Stimulated activated CD4-positive, alpha-beta T cell treated with anti-CD3 and anti-CD28 coated beads, TNF-alpha, amount 100 ng/mL, for 1 hour (primary cell): ENCODE measurements at places on chromosomes 4 and X.

GRCh38 chr4:8782135-8782534 is 89.5 kb downstream of the HMX1 start:
- no peak for DNase-seq

DNA sequence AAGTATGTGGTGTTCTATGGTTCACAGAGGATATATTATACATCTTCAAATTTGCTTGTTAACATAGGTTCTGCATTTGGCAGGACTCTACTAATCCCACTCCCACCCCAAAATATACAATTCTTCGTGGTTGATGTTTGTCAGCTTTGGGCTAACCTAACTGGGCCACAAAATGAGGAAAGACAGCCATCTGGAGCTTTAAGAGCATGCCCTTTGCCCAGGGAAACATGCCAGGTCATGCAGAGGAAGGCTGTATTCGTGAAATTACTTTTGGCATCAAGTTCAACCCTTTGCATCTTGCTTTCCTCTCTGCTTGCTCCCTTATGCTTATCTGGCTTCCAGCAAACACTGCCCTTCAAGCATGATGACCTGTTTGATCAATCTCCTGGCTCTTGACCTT is 46.8 kb upstream of the F9 start:
- no peak for DNase-seq

DNA sequence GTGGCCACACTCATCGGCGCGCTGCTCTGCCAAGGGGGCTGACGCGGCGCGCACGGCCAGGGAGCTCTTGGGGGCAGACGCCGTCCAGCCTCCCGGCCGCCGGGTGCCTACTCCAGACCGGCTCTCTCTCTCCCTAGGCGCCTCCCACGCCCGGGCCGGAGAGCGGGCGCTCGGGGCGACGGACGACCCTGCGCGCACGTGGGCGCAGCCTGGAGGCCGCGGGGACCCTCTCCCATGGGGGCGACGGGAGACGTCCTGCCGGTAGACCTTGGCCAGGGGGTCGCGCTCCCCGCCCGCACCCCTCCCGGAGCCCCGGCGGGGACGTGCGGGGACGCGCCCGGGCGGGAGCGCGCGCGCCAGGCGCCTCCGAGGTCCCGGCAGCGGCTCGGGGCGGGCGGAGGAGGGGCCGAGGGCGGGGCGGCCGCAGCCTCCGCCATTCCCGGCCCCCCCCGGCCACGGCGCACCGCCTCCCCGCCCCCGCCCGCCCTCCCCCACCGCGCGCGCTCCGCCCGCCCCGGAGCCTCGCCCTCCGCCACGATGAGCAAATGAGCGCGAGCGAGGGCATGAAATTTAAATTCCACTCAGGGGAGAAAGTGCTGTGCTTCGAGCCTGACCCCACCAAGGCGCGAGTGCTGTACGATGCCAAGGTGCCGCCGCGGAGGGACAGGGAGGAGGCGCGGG is at the start of gene MSL3:
MSL3 (plus strand) TSS at position 519 of the 681 bp plus-strand sequence; CDS start at position 546, 27 bp downstream.
- peak; percentile 6 for DNase-seq

DNA sequence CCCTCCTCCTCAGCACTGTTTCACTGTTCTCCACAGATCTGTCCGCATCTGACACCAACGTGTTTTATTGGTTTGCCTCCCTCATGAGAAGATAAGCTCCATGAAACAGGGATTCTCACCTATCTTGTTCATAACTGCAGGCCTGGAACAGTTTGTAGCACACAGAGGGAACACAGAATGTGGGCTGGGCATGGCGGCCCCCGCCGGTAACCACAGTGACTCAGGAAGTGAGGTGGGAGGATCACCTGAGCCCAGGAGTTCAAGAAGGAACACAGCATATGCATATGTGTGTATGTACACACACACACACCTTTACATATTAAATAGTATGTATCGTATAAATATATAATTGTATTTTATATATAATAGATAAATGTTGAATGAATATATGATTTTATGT is 168.6 kb downstream of the AFAP1 start:
- peak; percentile 26 for DNase-seq

DNA sequence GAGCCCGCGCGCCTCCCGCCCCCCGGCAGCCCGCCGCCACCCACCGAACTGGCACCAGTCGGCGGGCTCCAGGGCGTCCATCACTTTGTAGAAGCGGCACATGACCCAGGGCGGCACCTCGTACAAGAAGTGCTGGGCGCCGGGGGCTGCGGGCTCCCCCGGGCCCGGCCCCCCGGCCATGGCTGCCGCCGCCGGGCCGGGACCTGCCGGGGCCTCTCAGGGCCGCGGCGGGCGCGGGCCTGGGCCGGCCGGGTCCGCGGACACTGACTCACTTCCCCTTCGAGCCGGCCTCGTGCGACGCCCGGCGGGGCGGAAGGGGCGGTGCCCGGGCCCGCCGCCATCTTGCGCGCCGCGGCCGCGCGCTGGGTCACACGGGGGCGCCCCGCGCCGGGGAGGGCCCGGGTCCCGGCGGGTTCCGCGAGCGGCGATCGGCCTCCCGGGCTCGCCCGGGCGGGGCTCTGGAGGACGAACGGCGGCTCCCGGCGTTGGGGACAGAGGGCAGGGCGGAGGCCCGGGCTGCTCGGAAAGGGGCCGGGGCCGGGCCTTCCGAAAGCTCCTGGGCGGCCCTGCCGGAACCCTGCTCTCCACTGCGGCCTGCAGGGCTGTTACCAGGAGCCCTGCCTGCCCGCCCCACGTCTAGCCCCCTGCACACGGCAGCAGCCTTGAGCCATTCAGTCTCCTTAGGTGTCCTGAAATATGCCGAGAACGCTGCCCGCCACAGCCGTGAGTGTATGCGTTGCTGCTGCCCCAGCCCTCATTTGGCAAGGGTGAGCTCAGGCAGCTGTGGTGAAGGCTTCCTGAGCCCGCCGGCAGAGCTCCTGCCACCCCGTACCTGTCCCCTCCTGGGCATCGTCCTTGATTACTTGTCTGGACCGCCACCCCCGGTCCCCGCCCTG is at the start of gene IRAK1:
IRAK1 (minus strand) TSS at position 270 of the 896 bp plus-strand sequence; CDS start at position 180, 90 bp downstream.
- peak; percentile 48 for DNase-seq

- no peak for DNase-seq
Observed at GRCh38 chr4:97759785-97760184, 383.5 kb downstream of the STPG2 start.

DNA sequence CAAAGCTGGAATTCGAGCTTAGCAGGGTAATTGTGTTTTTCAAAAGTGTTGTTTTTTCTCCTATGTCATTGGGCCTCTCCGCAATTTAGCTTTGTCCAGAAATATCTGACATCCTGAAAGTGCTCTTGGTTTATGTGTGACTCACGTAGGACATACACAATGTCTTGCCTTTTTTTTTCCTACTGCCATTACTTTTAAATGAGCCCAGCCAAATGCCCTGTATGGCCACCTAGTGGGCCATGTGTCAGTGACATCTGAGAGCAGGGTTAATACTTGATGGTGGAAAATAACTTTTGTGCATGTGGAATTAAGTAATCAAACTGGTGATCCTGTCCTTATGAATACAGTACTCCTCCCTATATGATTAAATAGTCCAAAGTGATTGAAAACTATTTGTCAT is 1411.1 kb upstream of the TENM3 start:
- DNase-seq = no peak

DNA sequence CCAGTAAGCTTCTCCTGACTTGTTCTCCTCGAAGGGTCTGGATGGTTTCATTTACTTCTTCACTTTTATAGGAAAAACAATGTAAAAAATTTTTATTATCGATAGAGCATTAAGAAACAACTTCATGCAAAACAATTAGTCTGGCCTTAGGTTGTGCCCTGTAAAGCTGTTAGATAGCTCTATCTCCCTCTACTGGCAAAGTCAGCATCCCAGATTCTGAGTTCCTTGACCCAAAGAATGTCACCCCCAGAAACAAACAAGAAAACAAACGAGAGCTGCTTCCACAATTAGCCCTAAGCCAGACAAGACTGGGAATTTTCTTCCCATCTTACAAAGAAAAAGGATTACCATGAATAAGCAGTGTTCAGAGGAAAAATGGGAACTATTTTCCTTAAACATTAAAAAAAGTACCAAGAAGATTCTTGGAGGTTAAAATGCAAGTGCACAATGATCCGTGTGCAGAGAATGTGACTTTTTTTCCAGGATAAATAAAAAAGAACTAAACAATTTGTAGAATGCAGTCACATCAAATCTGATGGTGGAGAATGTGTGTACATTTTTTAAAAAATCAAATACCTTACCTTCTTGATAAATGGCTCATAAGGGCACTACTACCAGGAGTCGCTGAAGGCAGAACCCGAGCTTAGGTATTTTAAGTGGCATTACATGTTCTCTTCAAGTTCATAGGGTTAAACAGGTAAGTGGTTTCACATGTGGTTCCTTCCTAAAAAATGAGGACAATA is 293.2 kb downstream of the FBXO8 start:
- no peak for DNase-seq

GRCh38 chr4:33746979-33747378 is 2497.3 kb downstream of the ARAP2 start:
- no peak for DNase-seq

- no peak for DNase-seq
Observed at GRCh38 chrX:39830414-39830813, 267.3 kb downstream of the BCOR start.

DNA sequence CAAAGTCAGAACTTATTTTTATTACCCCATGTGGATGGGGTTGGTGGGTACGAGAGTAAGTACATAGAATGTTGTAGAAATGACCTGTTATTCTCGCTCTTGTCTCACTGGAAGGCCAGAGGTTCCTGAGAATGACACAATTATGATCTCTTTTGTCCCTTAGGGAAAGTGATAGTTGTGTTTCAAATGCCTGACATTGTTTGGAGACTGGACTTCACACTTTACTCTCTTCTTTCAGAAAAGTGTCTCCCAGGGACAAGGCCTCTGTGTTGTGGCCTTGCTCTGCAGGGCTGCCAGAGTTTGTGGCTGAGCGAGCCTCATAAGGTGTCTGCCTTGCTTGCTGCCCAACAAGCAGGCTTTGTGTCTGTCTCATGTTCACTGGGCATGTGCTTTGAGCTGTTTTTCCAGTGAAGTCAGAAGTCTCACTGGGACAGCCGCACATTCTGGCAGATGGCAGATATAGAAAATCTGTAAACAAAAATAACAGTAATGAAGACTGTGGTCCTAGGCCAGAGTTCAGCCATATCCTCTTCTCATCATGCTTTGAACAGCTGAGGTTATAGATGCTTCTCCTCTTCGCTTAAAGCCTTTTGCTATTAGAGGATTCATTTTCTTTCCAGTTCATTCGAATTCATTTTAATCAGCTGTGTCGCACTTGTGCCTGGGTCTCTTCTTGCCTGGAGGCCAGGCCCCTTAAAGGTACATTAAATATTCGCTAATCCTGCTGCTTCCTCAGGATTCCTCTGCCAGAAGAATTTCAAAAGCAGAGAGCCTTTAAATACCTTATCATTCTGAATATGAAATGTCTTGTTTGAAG is 14.4 kb downstream of the PPEF1 start:
- DNase-seq = no peak

- no peak for DNase-seq
Observed at GRCh38 chr4:123921339-123921738, 524.7 kb downstream of the SPRY1 start.

DNA sequence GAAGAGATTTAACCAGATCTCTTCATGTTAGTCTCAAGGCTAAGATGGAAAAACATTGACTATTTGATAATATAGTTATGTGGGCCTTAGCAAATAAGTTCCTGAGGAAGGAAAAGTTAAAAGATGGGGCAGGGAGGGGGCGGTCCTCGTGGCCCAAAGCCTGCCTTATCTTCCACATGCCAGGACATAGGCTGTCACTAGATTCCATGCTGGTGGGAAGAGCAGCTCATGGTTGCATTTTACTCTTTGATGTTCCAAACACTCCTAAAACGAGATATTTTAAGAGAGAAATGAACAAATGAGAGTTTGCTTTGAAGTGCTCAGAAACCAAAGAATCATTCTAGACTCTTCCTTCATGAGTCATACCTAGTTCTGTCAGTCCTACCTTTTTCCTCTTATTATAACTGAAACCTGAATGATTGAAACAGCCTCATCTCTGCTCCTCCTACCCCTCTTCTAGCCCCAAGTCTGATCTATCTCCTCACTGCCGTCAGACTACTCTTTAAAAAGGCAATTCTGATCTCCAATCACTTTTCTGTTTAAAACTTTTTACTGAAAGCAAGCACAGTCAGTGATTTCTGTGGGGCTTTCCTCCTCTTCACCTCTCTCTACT is 25.1 kb downstream of the RAB9B start:
- DNase-seq = no peak

DNA sequence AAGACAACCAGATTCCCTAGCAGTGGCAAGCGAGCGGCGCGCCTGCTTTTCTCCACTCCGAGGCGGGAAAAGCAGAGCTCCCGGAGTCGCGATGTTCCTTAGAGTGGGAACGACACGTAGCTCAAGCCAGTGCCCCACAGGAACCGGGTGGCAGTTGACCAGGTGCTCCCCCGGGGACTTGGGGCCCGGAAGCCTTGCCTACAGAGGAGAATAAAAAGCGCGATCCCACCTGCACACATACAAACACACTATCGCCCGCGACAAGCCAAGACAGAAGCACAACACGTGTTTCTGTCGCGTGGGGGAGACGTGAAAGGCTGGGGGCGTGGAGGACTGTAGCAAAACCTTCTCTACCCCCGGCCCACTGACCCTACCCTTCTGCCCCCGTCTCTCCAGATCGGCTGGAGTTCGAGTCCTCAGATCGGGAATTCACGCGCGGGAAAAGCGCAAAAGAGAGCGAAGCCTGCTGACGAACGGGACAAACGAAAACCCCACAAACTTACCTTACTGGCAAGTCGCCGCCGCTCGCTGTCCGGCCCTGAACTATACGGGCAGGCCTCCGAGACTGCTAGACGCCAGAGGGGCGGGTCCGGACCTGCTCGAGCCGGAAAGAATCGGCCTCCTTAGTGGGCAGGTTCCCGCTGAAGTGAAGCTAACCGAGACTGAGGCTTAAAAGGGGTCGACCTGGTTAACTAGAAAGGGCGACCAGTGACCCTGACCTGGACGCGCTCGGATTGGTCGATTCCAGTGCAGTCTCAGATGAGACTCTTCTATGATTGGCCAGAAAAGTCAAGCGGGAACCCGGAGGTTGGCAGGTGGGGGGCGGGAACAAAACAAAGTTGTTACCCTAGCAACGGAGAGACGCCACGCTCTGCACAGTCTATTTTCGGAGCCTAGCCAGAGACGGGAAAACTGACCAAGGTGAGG is at the start of the genes DNAAF6 and NUP62CL:
DNAAF6 (plus strand) TSS at position 842 of the 927 bp plus-strand sequence. CDS start 6,265 bp downstream, outside the sequence.
NUP62CL (minus strand) TSS at position 664 of the 927 bp plus-strand sequence. CDS start 31,287 bp downstream, outside the sequence.
- peak; percentile 13 for DNase-seq

GRCh38 chr4:54093324-54094240 is 6.4 kb upstream of the GSX2 start:
- DNase-seq = no peak

GRCh38 chrX:25277574-25277973 is 261.8 kb upstream of the ARX start:
- DNase-seq = no peak

GRCh38 chrX:119187298-119187697 is 48.8 kb upstream of the PGRMC1 start:
- no peak for DNase-seq

DNA sequence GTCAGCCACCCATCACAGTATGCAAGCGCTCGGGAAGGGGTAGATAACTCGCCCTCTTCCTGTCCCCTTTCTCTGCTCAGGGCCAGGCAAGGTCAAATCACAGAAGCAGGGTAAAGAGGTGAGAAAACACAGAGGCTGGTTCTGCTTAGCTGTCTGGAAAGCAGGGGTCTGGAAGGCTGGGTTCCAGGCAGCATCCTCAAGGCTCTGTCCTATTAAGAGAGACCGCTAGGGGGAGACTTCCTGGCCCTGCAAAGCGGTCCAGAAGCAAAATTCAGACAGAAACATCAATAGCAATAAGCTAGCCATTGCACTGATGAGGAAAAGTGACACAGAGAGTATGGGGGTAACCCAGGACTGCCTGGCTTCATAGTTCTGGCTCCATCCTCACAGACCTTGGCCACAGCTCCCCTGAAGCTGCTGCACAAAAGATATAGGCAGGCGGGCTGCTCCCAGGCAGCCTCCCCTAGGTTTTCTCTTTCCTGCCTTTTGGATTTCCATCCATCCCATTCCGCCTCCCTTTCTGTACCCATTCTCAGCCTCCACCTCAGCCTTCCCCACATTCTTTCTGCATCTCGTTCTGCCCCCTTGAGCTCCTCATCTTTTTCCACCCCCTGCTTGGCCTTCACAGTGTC is 308.5 kb downstream of the EVC2 start:
- DNase-seq = no peak
